ENCODE measurements at places on chromosomes 2 and 18. TPM values are rescaled to one million over a fixed set of nuclear protein-coding genes. Genes with fewer than 3 reads are reported as not detected.

Gene REG3A
- total RNA-seq, result not detected

Gene FSHR
- total RNA-seq, result not detected

Gene LINC00305
- not detected for total RNA-seq

Gene ITPRIPL1
- total RNA-seq, result 0.75 TPM

Gene IL36A
- total RNA-seq, result not detected

Gene CDK15
- 0.23 TPM for total RNA-seq

Gene KATNAL2
- total RNA-seq, result 4.6 TPM

Gene VAMP5
- 97.5 TPM for total RNA-seq

Gene PSD4
- total RNA-seq, result 0.08 TPM

Gene EVX2
- not detected for total RNA-seq

Gene AQP12B
- not detected for total RNA-seq

Gene MAPRE2
- total RNA-seq, result 19.0 TPM

Gene DSEL
- 30.7 TPM for total RNA-seq

All from smooth muscle cell of the coronary artery (primary cell).